Esophagus squamous epithelium (tissue), 5 donors: ENCODE measurements at places on chromosomes 5 and 9.

- no peak for DNase-seq
- no peaks in the 10 kb centered on the region for H3K27me3 ChIP-seq
- peak overlapping the region; percentile 42 for H3K4me3 ChIP-seq
- H3K36me3 ChIP-seq, result no peaks in the 10 kb centered on the region
Measured at GRCh38 chr9:63859475-63860215, 1425.4 kb downstream of the FOXD4L5 start.

- H3K27ac ChIP-seq, result no peak overlapping the region
- no peak for DNase-seq
- H3K36me3 ChIP-seq, result no peaks in the 10 kb centered on the region
- no peaks in the 10 kb centered on the region for H3K27me3 ChIP-seq
- H3K4me1 ChIP-seq, result no peaks in the 10 kb centered on the region
- no peak overlapping the region for H3K4me3 ChIP-seq
Measured at GRCh38 chr5:5116956-5117355, 23.2 kb upstream of the ADAMTS16 start.

DNA sequence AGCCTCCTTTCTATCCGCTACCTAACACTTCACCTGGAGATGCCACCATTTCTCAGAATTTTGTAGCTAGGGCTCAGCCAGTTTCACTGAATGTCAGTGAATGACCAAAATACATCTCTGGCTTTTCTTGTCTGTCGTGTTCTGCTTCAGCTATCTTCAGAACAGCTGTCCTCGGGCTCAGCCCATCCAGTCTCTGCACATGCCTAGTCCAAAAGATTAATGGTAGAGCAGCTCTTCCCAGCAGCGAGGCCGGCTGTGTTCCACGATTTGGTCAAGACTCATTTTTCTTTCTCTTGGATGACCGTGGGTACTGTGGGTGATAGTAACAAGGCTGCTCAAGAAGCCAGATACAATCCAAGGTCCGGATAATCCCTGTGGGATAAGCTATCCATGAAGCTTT lies 342.8 kb downstream of the GABRG2 start:
- H3K4me3 ChIP-seq, result no peak overlapping the region
- H3K4me1 ChIP-seq, result no peaks in the 10 kb centered on the region
- DNase-seq, result no peak

DNA sequence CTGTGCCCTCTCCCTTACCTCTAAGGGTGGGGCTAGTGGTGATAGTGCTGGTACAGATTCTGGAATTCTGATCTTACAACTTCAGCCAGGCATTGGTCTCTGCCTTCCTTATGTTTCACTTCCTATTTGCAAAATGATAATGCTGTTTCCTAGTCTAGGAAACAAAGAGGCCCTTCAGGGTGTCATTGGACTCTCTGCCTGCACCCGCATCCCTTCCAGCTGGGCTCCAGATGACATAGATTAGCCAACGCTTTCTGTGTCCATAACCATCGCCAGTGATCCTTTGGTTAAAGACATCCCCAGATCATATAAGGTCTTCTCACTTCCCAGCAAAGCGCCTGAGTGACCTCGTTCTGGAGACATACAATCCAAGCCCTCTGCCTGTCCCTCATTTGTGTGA lies 180.7 kb downstream of the ERCC6L2 start:
- H3K27me3 ChIP-seq, result no peaks in the 10 kb centered on the region
- no peak for DNase-seq
- peaks cover 6% of the 10 kb centered on the region for H3K4me1 ChIP-seq
- no peak overlapping the region for H3K27ac ChIP-seq

GRCh38 chr5:86918246-86918645 lies 300.5 kb downstream of the COX7C start:
- no peak for DNase-seq
- H3K4me1 ChIP-seq, result no peaks in the 10 kb centered on the region
- H3K27me3 ChIP-seq, result no peaks in the 10 kb centered on the region

- DNase-seq, result no peak
- H3K36me3 ChIP-seq, result no peaks in the 10 kb centered on the region
- H3K4me3 ChIP-seq, result no peak overlapping the region
- no peak overlapping the region for H3K27ac ChIP-seq
- no peaks in the 10 kb centered on the region for H3K27me3 ChIP-seq
Measured at GRCh38 chr9:21266733-21267484, 27.1 kb upstream of the IFNA14 start.

DNA sequence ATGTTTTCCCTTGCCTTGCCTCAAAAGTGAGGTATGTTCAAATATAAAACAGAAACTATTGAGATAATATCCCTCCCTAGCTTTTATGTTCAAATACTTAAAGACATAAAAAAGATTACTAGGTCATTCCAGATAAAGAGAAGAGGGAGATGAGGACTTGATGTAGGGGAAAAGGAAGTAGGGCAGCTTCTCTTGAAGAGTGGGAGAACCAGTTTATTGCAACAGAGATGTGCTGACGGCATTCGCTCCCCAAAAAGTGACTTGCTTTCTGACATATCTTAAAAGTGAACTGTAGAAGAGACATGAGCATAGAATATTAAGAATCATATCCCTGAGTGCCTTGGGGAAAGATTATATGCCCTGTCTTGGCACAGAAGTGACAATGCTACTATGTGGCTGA lies 330.2 kb upstream of the NREP start:
- no peak for DNase-seq
- no peak overlapping the region for H3K4me3 ChIP-seq
- no peak overlapping the region for H3K27ac ChIP-seq

- H3K36me3 ChIP-seq, result no peaks in the 10 kb centered on the region
- DNase-seq, result no peak
- H3K4me1 ChIP-seq, result peaks cover 23% of the 10 kb centered on the region
- H3K4me3 ChIP-seq, result no peak overlapping the region
Measured at GRCh38 chr5:180330270-180330648, 22.9 kb downstream of the GFPT2 start.

- H3K4me1 ChIP-seq, result peaks cover 11% of the 10 kb centered on the region
- H3K27me3 ChIP-seq, result no peaks in the 10 kb centered on the region
- no peaks in the 10 kb centered on the region for H3K36me3 ChIP-seq
- DNase-seq, result no peak
Measured at GRCh38 chr9:109504689-109505088, 6.6 kb upstream of the PTPN3 start.

DNA sequence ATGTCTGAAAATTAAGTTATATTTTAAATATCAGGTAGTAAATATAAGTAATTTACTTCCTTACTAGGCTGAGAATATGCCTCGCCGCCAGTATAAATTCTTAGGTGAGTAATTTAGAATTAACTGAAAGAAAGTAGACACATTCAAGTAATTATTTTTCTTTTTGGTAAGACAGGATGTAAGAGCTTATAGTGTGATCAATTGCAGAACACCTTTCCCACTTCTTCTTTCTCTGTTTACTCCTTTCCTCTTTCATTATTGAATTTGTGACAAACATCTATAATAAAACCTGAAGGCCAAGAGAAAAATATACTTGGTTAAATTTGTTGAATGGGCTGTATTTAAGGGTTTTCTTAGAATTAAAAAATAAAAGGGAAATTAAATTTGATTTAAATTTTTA lies 195.1 kb upstream of the CDKN2B start:
- peaks cover 18% of the 10 kb centered on the region for H3K4me1 ChIP-seq
- H3K27ac ChIP-seq, result no peak overlapping the region
- no peaks in the 10 kb centered on the region for H3K36me3 ChIP-seq
- no peaks in the 10 kb centered on the region for H3K27me3 ChIP-seq
- no peak overlapping the region for H3K4me3 ChIP-seq

DNA sequence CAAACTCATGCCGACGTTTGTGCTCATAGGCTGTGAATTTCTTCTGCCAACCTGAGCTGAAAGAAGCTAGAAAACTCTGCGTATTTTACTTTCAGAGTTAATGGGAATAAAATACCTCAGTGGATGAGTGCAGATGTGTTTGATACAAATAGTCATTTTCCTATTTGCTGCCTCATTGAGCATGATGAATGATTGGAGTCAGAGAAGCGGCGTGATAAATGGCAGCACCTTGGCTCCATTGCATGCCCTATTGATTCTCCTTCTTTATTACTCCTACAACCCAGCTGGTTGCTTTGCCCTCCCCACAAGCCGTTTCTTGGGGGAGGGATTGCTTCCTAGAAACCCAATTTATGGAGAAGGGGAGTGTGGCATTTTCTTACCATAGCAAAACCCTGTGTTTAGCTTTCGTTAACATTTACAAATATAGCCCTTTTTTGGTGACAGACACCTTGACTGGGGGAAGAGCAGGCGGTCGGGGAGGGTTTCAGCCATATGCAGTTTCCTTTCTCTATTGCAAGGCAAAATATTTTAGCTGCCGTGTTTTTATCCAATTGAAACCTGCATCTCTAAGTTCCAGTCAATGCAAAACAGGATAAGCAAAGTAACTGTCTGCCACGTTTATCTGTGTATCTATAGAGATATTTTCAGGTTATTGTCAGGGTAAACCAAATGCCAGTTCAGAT lies 93.1 kb upstream of the TBCA start:
- no peak overlapping the region for H3K27ac ChIP-seq
- H3K4me1 ChIP-seq, result no peaks in the 10 kb centered on the region
- H3K4me3 ChIP-seq, result no peak overlapping the region
- no peak for DNase-seq
- H3K36me3 ChIP-seq, result no peaks in the 10 kb centered on the region

- no peak overlapping the region for H3K4me3 ChIP-seq
- no peak overlapping the region for H3K27ac ChIP-seq
- no peak for DNase-seq
- H3K27me3 ChIP-seq, result no peaks in the 10 kb centered on the region
- H3K4me1 ChIP-seq, result no peaks in the 10 kb centered on the region
- H3K36me3 ChIP-seq, result no peaks in the 10 kb centered on the region
Measured at GRCh38 chr5:86320266-86320665, 297.5 kb upstream of the COX7C start.

GRCh38 chr9:30928045-30928444 lies 1456.4 kb upstream of the ACO1 start:
- no peak for DNase-seq
- no peak overlapping the region for H3K27ac ChIP-seq
- no peaks in the 10 kb centered on the region for H3K36me3 ChIP-seq
- H3K4me3 ChIP-seq, result no peak overlapping the region
- no peaks in the 10 kb centered on the region for H3K4me1 ChIP-seq

GRCh38 chr5:93191035-93191817 lies 389.8 kb downstream of the NR2F1-AS1 start:
- H3K36me3 ChIP-seq, result no peaks in the 10 kb centered on the region
- no peaks in the 10 kb centered on the region for H3K4me1 ChIP-seq
- H3K27me3 ChIP-seq, result no peaks in the 10 kb centered on the region
- H3K27ac ChIP-seq, result no peak overlapping the region

DNA sequence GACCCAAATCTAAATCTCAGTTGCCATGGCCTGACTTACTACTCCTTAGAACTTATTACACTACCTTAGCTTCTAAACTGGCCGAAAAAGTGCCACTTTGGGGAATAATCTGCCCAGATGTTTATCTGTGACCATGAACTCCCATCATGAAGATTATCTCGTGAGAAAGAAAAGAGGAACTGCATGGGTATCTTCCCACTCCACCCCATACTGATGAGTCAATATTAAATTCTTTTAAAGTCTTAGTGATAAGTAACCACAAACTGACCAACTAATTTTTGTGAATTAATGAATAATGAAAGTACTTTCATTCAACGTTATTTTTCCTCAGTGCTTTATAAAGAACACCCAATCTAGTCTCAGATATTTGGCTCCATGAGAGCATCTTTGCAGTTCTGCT lies 493.5 kb downstream of the EBF1 start:
- H3K4me1 ChIP-seq, result no peaks in the 10 kb centered on the region
- no peak overlapping the region for H3K27ac ChIP-seq
- no peak overlapping the region for H3K4me3 ChIP-seq
- DNase-seq, result no peak
- no peaks in the 10 kb centered on the region for H3K27me3 ChIP-seq

DNA sequence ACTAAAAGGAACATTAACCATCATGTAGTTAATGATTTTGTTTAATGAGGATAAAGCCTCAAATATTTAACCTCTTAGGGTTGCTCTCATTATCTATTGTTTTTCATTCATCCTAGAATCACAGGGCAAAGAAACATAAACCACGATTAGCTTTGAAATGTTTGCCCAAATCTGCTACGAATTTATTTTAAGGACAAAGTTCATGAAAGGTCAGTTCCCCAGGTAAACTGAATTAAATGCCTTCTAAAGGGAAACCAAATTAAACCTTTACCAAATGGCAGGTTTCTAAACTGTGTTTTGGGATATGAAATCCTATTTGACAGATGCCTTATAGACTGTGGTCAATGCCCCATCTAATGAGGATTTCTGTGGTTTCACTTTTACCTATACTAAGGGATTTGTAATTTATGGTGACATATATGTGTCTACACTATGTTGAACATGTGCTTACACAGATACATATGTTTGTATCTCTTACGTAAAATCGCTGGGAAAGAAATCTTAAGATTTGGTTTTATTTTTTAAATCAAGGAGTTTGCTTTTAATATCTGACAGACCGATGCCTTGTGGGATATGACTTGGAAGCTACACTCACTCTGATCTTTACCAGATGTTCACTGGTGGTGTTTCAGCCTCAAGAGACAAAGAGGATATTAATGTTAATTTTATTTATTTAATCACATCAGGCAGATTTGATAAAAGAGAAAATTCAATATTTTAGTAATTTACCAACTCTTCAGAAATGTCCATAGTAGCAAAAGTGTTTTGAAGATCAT lies 188.4 kb downstream of the GLIS3 start:
- no peaks in the 10 kb centered on the region for H3K27me3 ChIP-seq
- no peak for DNase-seq
- no peaks in the 10 kb centered on the region for H3K36me3 ChIP-seq
- no peak overlapping the region for H3K4me3 ChIP-seq
- H3K4me1 ChIP-seq, result peaks cover 2% of the 10 kb centered on the region

DNA sequence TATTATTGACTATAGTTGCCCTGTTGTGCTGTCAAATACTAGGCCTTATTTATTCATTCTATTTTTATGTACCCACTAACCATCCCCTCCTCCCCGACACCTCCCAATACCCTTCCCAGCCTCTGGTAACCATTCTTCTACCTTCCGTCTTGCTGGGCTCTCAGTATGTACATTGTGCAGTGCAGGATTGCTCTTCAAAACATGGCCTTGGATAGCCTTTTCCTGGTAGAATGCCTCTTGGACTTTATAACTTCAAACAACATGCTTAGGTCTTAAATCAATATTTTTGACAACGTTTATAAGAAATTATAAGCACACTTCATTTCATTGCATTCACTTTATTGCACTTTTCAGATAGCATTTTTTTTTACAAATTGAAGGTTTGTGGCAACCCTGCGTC lies 172.6 kb upstream of the ACTBL2 start:
- no peaks in the 10 kb centered on the region for H3K27me3 ChIP-seq
- no peaks in the 10 kb centered on the region for H3K4me1 ChIP-seq
- no peak overlapping the region for H3K27ac ChIP-seq
- H3K36me3 ChIP-seq, result no peaks in the 10 kb centered on the region

GRCh38 chr9:34084562-34084961 lies 35.9 kb upstream of the UBAP2 start:
- H3K27me3 ChIP-seq, result no peaks in the 10 kb centered on the region
- no peak for DNase-seq
- H3K4me3 ChIP-seq, result no peak overlapping the region
- no peaks in the 10 kb centered on the region for H3K4me1 ChIP-seq

DNA sequence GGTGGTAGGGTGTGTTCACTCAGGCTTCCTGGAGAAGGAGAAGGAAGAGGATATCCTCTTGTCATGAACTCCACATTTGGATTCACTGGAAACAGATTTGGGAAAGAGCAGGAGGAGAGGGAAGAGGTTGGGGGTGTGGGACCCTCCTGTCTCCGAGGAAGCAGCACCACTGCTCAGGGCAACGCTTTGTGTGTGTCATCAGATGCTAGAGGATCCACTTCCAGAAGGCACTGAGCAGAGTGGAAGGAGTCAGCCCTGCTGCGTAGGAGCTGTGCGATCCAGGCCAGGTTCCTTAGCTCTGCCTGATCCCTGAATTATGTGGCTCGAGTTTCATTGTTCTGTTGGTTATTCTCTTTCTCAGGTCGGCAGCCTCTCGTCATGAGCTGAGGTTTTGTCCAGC lies 37.3 kb upstream of the TJP2 start:
- H3K27me3 ChIP-seq, result no peaks in the 10 kb centered on the region
- peaks cover 40% of the 10 kb centered on the region for H3K36me3 ChIP-seq
- no peak for DNase-seq

GRCh38 chr9:134988706-134989105 lies 71.0 kb upstream of the FCN1 start:
- H3K27ac ChIP-seq, result no peak overlapping the region
- DNase-seq, result no peak
- peaks cover 15% of the 10 kb centered on the region for H3K4me1 ChIP-seq
